ENCODE measurements at places on chromosomes 7 and 10.
A peak's percentile ranks its signal among the peaks of the same experiment; 100 is the strongest.

GRCh38 chr7:29139796-29140195 is 6.5 kb downstream of the CPVL start:
- DNase-seq = no peak

GRCh38 chr10:126011995-126012394 is 115.6 kb downstream of the FANK1 start:
- DNase-seq = no peak

DNA sequence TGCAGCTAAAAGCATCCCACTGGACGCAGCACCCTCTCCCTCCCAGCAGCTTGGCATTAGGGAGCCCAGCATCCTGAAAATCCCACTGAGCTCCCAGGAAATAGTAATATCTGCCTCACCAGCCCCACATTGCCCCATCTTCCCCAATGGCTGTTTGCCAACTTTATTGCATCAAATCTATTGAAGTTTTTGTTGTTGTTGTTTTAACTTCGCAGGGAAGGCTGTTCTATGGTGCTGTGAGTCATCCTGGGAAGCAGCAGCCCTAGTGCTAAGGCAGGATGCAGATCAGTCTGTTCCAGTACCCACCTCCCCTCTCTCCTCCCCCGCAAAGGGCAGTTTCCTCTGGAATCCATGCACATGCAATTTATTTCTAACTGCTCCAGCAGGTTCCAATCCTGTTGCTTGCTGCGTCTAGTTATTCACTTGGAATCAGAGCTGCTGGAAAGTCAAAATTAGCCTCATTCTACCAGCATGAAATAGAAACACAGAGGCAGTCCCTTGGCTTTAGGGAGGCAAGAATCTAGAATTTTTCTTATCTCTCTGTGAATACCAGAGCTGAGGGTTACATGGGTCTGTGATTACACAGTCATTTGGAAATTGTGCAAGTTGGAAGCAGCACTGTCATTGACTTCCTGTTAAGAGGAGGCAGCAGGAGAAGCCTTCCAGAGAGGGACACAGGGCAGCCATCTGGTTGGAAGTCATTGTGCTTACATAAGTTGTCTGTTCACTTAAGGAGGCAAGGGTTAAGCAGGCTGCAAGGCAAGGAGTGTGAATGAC is 115.9 kb upstream of the CACUL1 start:
- DNase-seq = no peak

DNA sequence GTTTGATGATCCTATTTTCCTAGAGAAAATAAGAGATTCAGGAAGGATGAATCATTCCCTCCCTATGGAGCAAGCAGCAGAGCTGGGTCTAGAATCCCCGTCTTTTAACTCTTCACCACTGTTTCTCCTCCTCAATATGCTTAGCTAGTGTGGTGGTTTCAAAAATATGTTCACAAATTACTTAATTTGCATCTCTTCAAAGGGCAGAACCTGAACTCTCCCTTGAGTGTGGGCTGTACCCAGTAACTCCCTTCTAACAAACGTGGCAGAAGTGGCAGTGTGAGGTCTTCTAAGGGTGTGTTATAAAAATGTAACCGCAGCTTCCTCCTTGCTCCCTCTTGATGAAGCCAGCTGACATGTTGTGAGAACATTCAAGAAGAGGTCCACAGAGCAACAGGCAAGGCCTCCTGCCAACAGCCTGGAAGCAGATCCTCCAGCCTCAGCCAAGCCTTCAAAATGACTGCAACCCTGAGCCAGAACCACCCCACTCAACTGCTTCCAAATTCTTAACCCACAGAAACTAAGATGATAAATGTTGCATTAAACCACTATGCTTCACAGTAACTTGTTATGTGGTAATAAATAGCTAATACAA is 36.6 kb downstream of the SRPK2 start:
- peak; percentile 38 for DNase-seq

DNA sequence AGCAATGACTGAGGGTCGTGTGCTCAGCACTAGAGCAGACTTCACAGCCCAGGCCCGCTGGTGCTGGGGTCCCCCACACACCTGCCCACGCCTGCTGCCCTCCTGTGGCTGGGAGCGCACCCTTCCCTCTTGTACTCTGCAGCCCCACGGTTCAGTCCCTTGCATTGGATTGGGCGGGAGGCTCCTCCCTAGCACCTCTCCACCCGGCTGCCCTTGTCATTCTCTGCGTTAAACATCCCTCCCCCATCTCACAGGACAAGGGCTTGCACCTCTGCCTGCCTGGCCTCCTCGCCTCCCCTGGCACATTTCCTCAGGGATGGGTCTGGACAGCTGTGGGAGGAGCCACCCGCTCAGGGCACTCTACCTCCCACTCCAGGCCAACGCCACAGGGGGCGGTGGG is 68.6 kb downstream of the ALOX5 start:
- no peak for DNase-seq

DNA sequence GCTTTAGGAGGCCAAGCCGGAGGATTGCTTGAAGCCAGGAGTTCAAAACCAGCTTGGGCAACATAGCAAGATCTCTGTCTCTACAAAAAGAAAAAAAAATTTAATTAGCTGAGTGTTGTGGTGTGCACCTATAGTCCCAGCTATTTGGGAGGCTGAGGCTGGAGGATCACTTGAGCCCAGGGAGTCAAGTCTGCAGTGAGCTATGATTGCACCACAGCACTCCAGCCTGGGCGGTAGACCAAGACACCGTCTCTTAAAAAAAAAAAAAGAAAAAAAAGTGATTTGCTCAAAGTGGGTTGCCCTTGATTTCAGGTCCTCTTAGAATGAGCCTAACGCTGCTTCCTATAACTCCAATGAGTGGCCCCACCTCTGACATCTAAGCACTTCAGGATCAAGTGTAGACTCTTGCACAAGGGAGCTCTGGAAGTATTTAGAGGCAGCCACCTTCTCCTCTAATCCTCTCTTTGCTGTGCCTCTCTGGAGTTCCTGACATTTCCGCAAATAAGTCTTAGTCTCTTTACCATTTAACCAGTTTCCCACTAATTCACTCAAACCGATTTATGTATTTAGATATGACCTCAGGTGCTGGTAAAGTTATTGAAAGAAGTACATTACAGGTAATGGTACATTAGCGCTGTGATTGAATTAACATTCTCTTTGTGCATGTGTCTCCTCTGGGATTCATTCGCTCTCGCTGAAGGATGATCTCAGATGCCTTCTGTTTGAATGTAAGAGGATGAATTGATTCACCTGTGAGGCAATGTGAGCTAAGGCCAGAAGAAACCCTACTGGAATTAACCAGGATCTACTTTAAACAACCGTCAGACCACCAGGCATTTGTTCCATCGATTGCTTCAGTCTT is 60.8 kb upstream of the CELF2 start:
- DNase-seq = no peak
